ENCODE measurements at places on chromosomes 11 and 22. TPM values are rescaled to one million over a fixed set of nuclear protein-coding genes. Genes with fewer than 3 reads are reported as not detected.
A peak's percentile ranks its signal among the peaks of the same experiment; 100 is the strongest.

Gene LIF
- 5.8 TPM for total RNA-seq

Gene OR51B5
- total RNA-seq: not detected

Gene RSF1
- total RNA-seq: 17.2 TPM

Gene STK33
- 6.0 TPM for total RNA-seq

Gene TUBA8
- 1.5 TPM for total RNA-seq

Gene PGM2L1
- total RNA-seq: 7.4 TPM

Gene SCUBE2
- 7.1 TPM for total RNA-seq

Gene CD3G
- 0.19 TPM for total RNA-seq

- peak; percentile 98 for DNase-seq
Observed at GRCh38 chr11:86302092-86302793, at the start of gene HIKESHI. HIKESHI (plus strand) TSS chr11:86302240; CDS start chr11:86302449, 209 bp downstream.

GRCh38 chr11:95792200-95792599, 1.9 kb downstream of the CEP57 start:
- no peak for DNase-seq

DNA sequence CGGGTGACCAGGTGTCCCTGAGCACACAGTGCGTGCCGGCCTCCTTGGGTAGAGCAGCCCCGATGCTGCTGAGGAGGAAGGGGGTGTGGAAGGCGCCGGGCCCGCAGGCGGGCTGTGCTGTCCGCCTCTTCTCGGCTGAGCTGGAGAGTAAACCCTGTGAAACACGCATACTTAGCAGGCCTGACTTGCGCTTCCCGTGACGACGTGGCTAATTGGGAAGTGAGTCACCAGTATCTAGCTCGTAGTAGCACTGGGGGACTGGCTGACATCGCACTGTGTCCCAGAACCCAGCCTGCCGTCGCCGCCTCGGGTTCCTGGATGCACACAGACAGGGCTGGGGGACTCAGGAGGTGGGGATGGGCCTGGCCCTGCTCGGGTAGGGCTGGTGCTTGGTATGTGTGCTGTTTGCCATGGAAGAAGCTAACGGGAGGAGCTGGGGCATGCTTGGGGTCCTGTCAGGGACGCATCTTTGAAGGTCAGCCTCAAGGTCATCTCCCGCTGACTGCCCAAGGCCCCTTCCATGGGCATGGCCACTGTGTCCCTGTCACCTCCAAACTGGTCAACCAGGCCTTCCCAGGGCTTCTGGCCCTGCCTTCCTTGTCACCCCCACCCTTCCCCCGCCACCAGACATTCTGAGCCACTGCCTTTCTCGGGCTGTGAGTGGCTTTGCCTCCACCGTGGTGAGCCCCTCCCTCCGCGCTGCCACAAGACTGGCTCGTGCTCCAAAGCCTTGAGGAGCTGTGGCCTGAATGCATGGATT, 1327.0 kb downstream of the BRD1 start:
- DNase-seq: peak; percentile 39

DNA sequence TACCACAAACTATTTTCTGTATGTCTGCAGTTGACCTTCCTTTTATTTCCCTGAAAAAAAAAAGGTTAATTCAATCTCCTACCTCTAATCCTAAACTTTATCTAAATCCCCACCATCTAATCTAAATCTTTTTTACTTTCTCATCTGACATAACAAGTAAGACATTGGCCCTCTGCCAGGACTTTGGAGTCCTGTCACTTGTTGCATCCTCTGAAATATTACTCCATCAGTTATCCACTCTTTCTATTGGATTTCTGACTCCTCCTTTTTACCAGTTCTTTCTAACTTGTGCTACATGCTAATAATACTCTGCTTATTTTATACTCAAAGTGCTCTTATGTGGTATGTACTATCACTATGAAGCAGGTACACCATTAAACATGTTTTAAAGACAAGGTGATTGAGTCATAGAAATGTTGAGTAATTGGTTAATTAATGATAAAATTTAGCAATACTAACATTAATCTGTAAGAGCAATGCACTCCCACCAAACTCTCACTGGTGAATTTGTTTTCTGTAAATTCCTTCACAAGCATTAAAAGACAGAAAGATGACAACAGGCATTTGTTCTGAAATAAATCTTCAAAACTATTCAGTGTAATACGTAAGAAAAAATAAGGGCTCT, 914.2 kb upstream of the RAG2 start:
- no peak for DNase-seq

DNA sequence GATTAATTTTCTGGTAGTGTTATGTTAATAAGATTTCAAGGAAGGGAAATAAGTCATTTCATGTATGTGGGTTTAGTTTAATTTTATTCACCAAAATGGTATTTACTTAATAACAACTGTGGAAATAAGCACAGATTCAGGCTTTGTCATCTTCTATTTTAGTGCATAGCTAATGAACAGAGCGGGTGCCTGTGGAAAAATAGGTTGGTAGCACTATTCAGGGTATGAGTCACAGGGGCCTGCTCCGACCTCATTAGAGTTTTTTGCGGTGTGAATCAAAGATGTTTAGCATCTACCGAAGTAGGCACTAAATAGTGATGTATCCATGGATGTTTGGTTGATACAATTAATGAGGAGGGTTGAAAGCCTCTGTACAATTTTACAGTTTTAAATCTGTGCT, 78.2 kb downstream of the FAT3 start:
- DNase-seq: no peak

GRCh38 chr11:130787092-130787616, 129.1 kb downstream of the SNX19 start:
- DNase-seq: peak; percentile 27

DNA sequence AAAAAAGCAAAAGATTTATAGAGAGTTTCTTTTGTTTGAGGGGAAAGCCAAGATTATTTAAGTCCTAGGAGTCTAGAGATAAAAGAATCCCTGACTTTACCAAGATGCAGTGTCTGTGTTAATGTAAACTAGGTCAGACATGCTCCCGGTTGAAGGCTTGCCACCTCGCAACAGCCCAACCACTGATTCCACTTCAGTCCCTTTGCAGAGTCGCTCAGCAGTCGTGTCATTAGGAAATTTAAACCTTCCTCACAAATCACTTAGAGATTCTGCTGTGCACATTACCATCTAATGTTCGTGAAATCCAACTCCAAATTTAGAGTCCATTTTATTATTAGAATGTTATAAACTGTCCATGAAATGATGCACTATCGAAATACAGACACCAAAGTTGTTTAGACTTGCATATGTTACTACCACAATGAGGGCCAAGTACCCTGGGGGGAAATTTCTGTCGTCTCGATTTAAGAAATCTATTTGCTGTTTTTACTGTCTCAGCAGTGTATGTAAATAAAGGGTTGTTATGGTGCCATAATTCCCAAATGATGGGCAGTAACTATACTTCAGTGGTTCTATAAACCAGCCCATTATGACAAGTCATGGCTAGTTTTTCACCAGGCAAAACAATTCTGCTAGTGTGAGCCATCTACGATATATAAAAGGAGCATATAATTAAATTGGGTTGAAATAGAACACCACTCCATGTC, 101.4 kb upstream of the MTNR1B start:
- no peak for DNase-seq

DNA sequence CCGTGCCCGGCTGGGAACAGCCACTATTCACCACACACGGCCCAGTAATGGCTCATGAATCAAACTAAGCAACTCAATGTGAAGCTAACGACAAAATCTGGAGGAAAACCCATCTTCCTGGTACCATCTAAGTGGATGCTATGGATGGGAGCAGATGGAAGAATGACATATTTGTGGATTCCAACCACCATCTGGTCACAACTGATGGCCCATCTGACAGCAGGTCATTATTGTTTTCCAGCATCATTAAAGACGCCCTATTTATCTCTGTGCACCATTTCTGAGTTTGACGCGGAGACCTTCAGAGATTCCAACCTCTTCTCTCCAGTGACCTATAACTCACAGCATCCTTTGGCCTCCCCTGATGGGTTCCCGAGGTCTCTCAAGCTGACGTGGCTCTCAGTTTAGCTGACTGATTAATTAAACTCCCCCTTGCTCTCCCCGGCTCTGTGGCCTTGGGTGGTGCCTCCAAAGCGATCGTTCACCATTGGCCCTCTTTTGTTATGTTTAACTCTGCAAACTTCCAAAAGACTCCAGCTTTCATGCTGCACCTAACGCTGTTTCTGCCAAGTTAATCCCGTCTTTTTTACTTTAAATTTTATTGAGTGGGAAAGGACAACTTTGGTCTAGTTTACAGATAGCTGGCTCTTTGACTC, 1514.4 kb downstream of the BRD1 start:
- DNase-seq: no peak

DNA sequence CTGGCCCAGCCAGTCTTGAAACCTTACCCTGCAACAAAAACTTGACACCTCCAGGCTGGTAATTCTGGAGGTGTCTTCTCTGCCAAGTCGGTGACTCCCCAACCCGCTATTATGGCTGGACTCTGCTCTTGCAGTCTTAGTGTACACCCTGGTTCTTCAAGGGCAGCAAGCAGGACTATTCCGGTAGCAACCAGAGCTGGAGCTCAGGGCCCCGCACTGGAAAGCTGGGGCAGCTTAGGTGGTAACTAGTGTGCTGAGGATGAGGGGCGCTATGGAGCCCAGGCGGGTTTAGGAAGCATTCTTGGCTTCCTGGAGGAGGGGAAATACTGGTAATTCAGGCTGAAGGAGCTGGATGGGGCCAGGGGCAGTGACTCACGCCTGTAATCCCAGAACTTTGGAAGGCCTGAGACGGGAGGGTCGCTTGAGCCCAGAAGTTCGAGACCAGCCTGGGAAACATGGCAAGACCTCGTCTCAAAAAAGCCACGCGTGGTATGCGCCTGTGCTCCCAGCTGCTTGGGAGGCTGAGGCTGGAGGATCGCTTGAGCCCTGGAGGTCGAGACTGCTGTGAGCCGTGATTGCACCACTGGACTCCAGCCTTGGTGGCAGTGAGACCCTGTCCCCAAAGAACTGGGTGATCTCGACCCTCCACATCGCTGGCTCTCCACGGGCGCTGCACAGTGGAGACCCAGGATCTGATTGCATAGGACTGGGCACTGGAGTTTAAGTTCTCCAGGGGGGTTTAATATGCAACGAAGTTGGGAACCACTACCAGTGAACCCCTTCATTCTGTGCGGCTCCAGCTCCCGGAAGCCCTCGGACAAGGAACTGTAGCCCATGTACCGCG, 10.6 kb upstream of the AIFM3 start:
- no peak for DNase-seq

- DNase-seq: no peak
Observed at GRCh38 chr11:11396301-11397035, 43.4 kb upstream of the CSNK2A3 start.

- DNase-seq: no peak
Observed at GRCh38 chr11:16028419-16028818, 327.9 kb downstream of the SOX6 start.

DNA sequence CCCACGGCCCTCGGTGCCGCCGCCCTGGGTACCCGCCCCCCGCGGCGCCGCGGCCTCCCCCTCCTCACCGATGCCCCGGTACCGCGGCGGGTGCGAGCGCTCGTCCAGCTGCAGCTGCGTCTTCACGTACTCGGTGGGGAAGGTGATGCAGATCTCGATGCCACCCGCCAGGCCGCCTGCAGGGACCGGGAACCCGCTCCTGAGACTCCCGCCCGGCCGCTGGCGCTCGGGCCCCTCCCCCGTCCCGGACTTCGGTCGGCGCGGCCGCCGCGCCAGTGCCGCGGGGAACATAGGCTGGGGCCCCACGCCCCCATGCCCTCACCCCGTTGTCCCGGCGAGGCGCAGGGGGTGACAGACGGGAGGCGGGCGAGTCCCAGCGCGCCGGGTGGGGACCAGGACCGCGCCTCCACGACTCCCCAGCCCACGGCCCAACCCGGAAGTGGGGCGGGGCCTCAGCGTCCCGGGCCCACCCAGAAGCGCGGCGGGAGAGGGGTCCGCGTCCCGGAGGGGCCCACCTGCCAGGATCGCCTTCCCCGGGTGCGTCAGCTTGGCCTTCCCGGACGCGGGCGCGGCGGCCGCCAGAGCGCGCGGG, 375 bp downstream of the SLC25A1 start:
- DNase-seq: peak; percentile 59

GRCh38 chr22:22703715-22704114, 59.3 kb downstream of the GGTLC2 start:
- peak; percentile 30 for DNase-seq

GRCh38 chr22:25570486-25570885, 6.0 kb downstream of the GRK3 start:
- DNase-seq: no peak

- DNase-seq: no peak
Observed at GRCh38 chr22:47569389-47570299, 807.2 kb downstream of the TBC1D22A start.
